ENCODE measurements at places on chromosomes 16 and 17.

DNA sequence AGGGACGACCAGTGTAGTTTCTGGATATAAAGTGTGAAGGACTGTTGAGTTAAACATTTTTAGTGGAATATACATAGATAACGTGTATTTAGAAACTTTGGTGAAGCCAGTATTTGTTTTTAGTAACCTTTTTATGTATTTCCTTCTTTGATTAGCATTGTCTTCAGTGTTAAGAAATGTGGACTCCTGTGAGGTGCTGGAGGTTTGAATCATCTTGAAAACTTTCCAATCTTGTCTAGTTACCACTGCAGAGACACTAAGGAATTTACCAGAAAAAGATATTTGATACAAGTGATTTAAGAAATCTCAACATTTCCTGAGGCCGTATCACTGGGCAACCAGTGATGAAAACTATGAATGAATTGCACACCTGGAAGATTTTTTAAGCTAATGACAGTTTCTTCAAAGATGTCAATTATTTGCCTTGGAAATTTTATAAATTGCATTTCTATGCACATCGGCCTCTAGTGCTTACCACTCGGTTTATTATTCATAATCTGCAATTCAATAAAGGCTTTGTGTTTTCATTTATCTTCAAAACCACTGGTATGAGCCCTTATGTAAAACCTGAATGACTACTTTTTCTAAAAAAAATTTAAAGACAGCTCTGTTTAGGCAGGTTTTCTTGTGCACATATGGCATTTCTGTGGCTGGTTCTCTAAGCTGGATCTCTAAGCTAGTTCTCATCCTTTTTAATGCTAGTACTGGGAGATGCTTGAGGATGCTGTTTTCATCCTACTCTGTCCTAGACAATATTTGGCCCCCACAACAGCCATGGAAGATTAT, 31.4 kb upstream of the ADCY7 start:
- DNase-seq: no peak

DNA sequence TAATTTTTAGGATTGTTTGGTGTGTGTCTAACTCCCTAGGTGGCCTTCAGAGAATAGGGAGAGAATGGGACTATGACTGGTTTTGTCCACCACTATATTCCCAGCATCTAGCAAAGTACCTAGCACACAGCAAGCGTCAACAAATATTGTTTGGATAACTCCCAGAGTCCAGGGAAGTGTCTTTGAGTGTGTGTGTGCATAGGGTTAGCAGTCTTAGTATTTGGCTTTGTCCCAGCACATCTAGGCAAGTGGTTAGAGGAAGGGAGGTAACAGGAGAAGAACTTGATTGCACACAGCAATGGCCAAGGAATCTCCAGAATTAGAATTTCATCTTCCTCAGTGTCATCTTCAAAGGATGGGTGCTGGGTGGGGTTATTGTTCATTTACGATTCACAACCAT, 385.4 kb upstream of the CDH5 start:
- no peak for DNase-seq

DNA sequence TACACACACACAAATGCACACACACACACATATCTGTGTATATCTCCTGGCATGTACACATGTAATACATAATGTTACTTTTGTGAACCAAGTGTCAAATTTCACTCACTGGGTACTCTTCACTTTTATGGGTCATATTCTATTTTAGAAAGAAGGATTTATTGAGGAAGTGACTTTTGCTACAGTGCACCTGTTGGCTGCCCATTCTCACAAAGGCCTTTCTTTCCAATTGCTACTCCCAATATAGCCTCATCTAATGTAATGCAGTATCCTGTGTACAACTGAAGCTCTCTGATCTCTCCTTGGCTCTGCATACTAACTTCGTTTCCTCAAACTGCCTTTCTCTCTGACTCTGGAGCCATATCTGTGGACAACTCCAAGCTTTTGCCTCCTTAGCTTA, 107.5 kb downstream of the ABCA8 start:
- DNase-seq: no peak

DNA sequence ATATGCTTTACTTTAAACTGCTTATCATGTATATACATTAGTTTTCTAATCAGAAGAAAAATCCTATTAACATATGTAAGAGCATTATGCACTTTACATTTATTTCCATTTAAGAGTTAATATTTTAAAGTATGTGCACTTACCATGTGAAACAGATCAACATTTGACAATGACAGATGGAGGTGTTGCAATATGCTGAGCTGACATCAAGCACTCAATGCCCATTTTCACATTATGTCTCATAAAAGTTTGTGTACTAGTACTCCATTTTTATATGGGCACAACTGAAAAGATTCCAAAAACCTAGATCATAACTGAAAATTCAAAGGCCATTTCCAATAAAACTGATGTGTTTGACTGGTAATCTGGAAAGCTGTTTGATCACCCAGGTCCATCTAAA, 420.9 kb upstream of the SOX9 start:
- no peak for DNase-seq

GRCh38 chr16:14372471-14372870, 257.6 kb downstream of the PARN start:
- no peak for DNase-seq

DNA sequence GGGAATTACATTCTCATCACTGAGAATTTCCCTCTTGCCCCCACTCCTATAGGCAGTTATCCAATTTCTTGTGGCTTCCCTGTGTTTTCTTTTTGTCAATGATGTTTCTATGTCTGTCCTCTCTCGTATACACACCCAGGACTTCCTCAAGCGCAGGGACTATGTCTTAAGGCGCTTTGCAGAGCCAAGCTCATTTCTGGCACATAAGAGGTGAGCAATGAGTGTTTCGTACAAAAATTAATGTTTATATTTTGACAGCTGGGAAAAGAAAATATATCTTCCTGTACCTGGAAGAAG, 947 bp downstream of the DDX42 start:
- peak; percentile 54 for DNase-seq

GRCh38 chr17:78107457-78107856, 21.1 kb downstream of the TMC6 start:
- no peak for DNase-seq

GRCh38 chr17:55745258-55745657, 5.6 kb upstream of the PCTP start:
- DNase-seq: no peak

- no peak for DNase-seq
Measured at GRCh38 chr17:21339011-21339410, 37.1 kb upstream of the KCNJ12 start.

DNA sequence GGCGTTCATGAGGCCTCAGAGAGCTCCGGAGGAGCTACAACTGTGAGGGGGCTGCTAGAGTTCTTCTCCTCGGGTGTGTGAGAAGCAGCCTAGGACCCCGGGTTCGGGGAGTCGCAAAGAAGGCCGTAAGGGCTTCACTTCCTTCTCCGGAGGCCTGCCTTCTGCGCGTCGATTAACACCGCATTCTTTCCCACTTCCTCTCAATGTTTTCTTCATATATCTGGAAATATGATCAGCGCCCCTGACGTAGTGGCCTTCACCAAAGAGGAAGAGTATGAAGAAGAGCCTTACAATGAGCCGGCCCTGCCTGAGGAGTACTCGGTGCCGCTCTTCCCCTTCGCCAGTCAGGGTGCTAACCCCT, 449 bp downstream of the SMCR8 start:
- DNase-seq: no peak

DNA sequence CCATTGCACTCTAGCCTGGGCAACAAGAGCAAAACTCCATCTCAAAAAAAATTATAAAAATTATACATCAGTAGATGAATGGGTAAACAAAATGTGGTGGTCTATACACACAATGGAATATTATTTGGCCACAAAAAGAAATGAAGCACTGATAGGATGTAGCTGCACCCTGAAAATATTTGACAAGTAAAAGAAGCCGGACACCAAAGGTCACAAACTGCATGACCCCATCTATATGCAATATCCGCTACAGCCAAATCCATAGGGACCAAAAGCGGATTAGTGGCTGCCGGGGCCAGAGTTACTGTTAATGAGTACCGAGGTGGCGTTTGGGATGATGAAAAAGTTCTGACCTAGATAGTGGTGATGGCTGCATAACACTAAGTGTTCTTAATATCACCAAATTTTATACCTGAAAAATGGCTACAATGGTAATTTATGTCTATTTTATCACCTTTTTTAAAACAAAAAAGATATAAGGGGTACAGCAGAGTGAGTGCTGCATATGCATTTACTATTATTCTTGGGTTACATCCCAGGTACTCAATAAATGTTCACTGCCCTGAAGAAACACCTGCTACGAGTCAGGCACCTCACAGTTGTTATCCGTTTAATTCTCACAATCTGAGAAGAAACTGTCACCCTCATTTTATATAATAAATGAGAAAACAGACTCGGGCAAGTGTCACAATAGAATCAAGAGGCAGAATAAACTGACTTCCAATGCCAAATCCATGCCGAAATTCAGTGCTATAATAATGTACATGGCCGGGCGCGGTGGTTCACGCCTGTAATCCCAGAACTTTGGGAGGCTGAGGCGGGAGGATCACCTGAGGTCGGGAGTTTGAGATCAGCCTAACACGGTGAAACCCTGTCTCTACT, 807 bp upstream of the HBQ1 start:
- no peak for DNase-seq

- no peak for DNase-seq
Measured at GRCh38 chr17:80839970-80840369, 151.7 kb upstream of the CHMP6 start.

- no peak for DNase-seq
Measured at GRCh38 chr16:88289561-88289960, 93.2 kb upstream of the ZNF469 start.

DNA sequence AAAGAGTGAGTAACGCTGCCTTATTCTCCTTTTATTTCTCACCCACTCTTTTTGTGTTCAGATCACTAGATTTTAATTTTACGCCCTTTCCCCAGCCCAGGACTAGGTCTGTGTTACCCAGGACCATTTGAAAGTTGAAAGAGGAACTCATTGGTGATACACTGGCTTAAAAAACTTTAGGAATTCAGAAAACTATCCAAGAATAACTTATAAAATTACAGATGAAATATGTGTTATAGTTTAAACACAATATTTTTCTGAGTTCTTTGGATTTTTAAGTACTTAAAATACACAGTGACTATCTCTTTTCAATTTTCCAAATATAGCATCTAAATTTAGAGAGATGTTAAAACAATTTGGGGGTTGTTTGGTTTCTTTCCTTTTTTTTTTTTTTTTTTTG, 385.2 kb downstream of the CDH13 start:
- no peak for DNase-seq

- DNase-seq: no peak
Measured at GRCh38 chr17:47994724-47995123, 23.8 kb downstream of the CDK5RAP3 start.
